ENCODE measurements at places on chromosomes 5 and 9.
A peak's percentile ranks its signal among the peaks of the same experiment; 100 is the strongest.

DNA sequence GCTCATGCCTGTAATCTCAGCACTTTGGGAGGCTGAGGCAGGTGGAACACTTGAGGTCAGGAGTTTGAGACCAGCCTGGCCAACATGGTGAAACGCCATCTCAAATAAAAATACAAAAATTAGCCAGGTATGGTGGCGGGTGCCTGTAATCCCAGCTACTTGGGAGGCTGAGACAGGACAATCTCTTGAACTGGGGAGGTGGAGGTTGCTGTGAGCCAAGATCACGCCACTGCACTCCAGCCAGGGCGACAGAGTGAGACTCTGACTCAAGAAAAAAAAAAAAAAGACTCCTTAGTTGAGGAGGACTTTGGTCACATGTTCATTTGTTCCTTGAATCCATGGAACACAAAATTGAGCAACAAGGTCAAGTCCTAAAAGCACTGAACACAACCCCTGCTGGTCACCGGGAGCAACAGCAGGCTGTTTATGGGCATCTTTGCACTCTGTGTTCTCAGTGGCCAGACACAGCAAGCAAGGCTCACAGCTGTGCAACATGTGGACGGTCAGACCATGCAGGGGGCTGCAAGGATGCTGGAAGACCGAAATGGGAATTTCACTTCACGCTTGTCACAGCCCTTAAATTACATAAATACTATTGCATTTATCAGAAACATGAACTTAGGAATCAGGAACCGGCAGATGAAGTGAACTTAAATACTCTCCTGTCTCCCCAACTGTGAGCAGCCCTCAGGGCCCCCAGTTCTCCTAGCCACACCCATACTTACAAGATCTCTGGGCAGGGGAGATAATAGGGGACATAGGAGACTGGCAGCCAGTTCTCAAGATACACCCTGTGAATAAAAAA, 2.8 kb downstream of the GBGT1 start:
- H3K4me3 ChIP-seq = no peak overlapping the region
- peak overlapping the region; percentile 45 for H3K27ac ChIP-seq
- peaks cover 16% of the 10 kb centered on the region for H3K36me3 ChIP-seq
- DNase-seq = peak; percentile 67
- H3K4me1 ChIP-seq = peaks cover 6% of the 10 kb centered on the region

DNA sequence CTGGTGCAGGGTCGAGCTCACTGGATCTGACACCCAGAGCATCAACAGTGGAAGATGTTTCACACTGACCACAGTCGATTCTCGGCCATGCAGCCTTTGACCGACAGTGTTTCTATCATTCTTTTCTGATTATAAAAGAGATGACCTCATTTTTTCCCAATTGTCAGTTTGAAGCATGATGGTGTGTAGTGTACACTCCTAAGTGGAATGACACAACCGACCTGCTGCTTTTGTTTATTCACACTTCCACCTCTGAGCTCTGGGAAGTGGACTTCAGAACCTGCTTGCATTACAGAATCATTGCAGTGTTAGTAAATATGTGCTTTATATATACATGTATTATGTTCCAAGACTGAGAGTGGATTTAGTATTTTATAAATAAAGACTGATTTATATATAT, 128.6 kb downstream of the IRX2 start:
- H3K4me3 ChIP-seq = no peak overlapping the region
- no peaks in the 10 kb centered on the region for H3K36me3 ChIP-seq
- no peak for DNase-seq
- H3K27ac ChIP-seq = no peak overlapping the region
- peaks cover 4% of the 10 kb centered on the region for H3K27me3 ChIP-seq

- no peak overlapping the region for H3K4me3 ChIP-seq
- H3K27ac ChIP-seq = peak overlapping the region; percentile 46
- no peak for DNase-seq
- H3K27me3 ChIP-seq = no peaks in the 10 kb centered on the region
- peaks cover 11% of the 10 kb centered on the region for H3K4me1 ChIP-seq
These were observed 54.4 kb downstream of the ENTREP1 start for GRCh38 chr9:69379270-69379982.

DNA sequence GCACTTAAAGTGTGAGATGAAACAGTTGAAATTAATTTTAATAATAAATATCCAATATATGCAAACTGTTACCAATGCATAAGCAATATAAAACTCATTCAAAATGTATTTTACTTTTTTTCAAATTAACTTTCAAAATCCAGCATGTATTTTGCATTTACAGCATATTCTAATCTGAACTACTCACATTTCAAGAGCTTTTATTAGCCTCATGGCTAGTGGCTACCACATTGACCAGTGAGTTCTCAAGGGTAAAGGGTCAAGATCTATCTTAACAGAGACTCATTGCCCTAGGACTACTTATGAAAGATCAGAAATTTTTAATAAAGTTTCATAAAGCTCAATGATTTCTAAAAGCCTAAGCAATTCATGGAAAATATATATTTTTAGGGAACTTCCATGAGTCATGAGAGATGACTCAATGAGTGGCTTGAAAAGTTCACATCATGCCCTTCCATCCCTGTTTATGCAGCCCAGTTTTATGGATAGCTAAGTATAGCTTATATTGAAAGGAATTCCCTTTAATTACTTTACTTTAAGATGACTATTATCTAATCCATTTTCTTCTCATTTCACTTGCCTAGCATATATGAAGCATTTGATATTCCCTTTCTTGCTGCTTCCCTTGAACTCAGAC, 608.6 kb downstream of the SLCO4C1 start:
- no peak overlapping the region for H3K27ac ChIP-seq
- no peaks in the 10 kb centered on the region for H3K36me3 ChIP-seq
- no peaks in the 10 kb centered on the region for H3K27me3 ChIP-seq
- no peak overlapping the region for H3K4me3 ChIP-seq
- no peaks in the 10 kb centered on the region for H3K4me1 ChIP-seq

GRCh38 chr9:109728686-109729300, 51.2 kb upstream of the PALM2AKAP2 start:
- no peaks in the 10 kb centered on the region for H3K36me3 ChIP-seq
- no peak overlapping the region for H3K27ac ChIP-seq
- peaks cover 4% of the 10 kb centered on the region for H3K4me1 ChIP-seq
- no peak overlapping the region for H3K4me3 ChIP-seq
- H3K27me3 ChIP-seq = no peaks in the 10 kb centered on the region
